ENCODE measurements at places on chromosomes 4 and X.

DNA sequence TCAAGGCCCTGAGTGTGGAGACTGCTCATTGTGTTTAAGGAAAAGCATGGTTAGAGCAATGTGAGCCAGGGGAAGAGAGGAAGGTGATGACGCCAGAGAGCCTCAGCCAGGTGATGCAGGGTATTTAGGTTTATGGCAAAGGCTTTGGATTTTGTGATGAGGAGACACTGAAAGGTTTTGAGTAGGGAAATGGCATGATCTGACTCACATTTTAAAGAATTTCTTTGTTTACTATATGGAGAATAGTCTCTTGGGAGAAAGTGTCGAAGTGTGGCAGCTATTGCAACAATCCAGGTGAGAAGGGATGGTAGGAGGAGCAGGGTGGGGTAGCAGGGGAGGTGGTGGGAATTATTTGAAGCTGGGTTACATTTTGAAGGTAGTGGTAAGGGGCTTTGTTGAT lies 293.4 kb upstream of the IGFBP7 start:
- DNase-seq: no peak

- DNase-seq: no peak
Measured at GRCh38 chr4:174870311-174870710, 41.3 kb upstream of the GLRA3 start.

DNA sequence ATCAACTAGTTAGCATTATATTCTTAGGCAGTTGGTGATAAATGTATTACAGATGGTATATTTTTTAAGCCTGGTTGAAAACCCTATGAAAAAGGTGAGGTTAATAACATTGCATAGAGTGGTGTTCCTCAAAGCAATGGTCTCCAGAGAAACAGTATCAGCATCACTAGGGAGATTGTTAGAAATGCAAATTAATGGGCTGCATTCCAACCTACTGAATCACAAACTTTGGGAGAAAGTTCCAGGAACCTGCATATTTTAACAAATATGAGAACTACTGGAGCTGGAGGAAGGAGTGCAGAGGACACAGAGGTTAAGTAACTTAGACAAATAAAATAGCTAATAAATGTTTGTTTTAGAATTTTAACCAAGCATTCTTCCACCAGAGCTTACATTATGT lies 166.9 kb upstream of the PCDH10 start:
- DNase-seq: no peak

DNA sequence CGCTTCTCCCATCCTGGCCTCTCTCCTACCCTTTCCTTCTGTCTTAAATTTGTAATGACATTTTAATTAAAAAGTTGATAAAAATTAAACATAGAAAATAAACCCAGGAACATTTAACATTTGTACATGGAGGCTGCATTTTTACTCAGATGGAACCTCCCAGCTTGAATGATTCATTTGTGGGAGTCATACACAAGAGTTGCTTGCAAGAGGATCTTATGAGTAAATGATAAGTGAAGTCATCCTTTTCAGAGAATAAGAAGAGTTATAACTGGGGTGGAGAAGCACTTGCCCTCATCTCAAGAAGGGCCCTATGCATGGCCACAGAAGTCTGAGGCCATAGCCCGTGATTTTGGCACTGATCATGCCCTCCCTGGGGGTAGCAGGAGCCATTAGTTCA lies 482.9 kb upstream of the BOD1L1 start:
- no peak for DNase-seq
